Stimulated activated CD4-positive, alpha-beta T cell treated with anti-CD3 and anti-CD28 coated beads, Interleukin-2, amount 100 ng/mL, for 24 hours (primary cell): ENCODE measurements at places on chromosomes 5 and 9.

DNA sequence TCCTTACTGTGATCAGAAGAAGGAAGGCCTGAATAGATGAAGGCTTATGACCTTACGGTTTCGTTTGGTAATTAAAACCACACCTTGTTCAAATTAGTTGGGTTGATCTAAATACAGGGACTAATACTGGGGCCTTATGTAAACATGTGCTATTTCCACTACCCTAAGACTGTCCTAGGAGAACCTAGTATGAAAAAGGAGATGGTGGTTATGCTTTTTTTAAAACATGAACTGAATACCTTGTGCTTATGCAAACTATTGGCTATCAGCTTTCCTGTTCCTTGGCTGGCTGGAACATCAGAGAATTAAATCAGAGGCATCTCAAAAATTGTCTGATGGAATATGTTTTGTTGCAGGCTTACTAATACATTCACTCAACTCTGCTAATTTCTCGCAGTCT, 3.9 kb downstream of the MYOT start:
- DNase-seq: no peak

DNA sequence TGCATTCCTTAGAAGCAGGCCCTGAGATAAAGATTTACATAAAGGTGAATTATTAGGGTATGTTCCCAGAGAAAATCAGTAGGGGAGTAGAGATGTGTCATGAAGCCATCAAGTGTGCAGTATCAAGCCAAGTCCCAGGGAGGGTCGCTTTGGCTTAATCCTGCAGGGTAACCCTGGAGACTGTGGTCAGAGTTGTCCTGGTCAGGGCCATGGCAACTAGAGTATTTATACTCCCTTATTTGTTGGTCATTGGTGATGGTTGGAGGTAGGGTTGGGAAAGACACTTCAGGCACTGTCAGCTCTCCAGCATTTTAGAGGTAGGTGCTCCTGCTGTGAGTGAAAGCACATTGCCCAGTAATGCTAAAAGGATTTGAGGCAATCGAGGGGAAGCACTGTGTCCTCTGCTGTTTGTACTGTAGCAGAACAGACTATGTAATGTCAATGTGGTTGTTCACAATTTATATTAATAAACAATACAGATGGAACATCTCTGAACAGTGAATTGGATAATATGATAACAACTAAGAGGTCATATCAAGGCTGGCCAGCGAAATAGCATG, 108.9 kb downstream of the GDNF start:
- no peak for DNase-seq

- DNase-seq: no peak
Measured at GRCh38 chr5:171437286-171437821, 17.9 kb downstream of the FGF18 start.

GRCh38 chr9:100445161-100445902, 18.4 kb downstream of the MSANTD3 start:
- DNase-seq: no peak

- DNase-seq: no peak
Measured at GRCh38 chr5:97085459-97086181, 56.8 kb downstream of the LIX1 start.
